ENCODE measurements at places on chromosomes 12 and 14.

DNA sequence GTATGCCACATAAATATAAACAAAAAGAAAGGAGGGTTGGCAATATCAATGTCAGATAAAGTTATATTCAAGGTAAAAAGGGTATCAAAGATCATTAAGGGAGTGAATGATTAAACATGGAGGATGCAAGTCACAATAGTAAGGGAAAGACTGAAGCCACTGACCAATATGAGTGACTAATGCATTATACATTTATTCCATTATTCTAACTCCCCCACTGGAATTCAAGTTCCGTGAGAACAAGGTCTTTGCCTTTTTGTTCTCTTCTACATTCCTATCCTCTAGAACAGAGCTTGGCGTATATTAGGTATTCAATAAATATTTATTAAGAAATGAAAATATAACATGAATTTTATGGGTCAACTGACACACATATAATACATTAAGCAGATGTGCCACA is 30.7 kb downstream of the MAP4K5 start:
- no peak for DNase-seq

- no peak for DNase-seq
Measured at GRCh38 chr12:65460063-65460462, 181.6 kb downstream of the MSRB3 start.

DNA sequence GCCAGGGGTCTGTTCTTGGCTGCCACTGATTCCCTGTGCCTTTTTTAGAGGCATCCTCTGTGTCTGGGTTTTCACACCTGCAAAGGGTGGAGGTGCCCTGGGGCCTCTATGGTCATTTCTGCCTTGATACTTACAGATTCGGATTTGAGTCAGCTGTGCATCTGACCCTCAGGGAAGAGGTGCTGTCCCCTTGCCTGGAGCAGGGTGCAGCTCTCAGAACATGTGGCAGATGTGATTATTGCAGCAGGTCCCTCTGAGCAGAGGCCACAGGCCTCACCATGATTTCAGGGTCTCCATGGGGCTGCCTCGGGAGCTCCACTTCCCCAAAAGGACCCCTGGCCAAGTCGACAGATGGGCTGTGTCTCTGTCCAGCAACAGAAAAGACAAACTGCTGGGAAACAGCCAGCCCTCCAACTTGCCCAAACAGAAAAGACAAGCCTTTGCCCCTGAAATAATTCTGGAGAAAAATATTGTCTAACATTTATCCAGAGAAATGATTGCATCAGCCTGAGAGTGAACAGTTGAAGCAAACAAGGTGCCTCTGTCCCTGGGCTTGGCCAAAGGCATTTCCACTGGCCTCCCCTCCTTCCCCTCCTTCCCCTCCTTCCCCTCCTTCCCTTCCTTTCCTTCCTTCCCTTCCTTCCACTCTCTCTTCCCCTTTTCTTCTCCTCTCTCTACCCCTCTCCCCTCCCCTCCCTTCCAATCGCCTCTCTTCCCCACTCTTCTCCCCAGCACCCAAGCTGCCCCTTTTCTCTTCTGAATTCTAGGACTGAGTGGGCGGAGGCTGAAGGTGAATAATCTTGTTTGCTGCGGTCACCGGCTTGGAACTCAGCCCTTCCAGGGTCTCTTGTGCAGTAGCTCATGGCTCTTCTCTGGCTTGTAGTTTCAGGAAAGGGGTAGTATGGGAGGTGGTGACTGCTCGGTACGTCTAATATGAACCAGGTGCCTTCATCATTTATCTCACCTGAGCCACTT is 676 bp downstream of the SERPINA3 start:
- no peak for DNase-seq

DNA sequence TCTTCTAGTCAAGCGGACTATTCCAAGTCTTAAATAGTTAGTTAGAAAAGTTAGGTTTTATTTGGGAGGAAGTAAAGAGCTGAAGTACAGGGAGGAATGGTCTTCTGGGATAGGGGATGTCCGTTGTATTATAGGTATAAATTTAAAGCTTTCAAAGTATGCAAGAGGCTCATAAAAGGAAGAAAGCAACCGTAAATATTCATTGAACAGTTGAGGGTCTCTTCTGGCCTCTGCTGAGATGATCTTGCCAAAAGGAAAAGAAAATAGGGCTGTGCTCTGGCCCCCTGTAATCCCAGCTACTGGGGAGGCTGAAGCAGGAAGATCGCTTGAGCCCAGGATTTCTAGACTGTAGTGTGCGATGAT is 377 bp upstream of the TIMELESS start:
- no peak for DNase-seq

DNA sequence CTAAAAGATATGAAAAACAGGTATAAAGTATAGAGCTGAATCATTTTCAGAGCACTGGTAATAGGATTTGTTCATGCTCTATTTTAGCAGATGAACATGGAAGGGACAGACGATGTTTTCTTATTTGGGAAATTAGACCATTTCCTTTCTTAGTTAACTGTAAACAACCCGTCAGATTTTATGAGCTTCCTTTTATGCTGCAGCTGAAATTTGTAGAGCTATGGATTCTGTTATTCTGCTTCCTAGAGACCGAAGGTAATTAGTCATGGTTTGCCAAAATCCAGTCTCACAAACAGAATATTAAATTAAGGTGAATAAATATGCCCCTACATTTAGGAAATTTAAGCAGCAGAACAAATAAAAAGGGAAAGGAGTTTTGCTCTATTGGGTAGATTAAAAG is 180.2 kb upstream of the SYT1 start:
- no peak for DNase-seq

GRCh38 chr12:27554421-27555186 is 30.6 kb downstream of the PPFIBP1 start:
- peak; percentile 45 for DNase-seq

- DNase-seq: no peak
Measured at GRCh38 chr12:62843716-62844115, 91.2 kb downstream of the PPM1H start.

- no peak for DNase-seq
Measured at GRCh38 chr12:106585105-106585520, 2.3 kb downstream of the RFX4 start.

GRCh38 chr12:22702690-22703089 is 77.7 kb downstream of the ETNK1 start:
- DNase-seq: no peak

GRCh38 chr12:131990066-131990979 is 40.6 kb downstream of the EP400 start:
- no peak for DNase-seq

DNA sequence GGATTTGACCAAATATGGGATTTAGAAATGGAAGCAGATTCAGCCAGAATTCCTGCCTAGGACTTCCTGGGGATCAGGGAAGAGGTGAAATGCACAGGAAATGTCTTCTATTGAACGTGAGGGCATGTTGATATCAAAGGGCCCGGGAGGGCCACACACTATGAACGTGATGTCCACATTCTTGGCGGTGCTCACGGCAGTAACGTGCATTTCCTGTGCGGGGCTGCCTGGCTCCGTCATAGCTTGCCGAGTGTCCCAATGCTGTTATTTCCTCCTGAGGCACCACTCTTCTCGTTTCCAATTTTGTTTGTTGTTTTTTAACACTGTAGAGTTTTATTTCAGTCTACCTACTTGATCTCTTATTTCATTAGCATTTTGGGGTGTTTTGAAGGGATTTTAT is 67.3 kb downstream of the ZNF664 start:
- no peak for DNase-seq

GRCh38 chr12:80967565-80967964 is 29.8 kb upstream of the LIN7A start:
- no peak for DNase-seq

GRCh38 chr14:52391881-52392615 is 77.9 kb downstream of the PTGER2 start:
- no peak for DNase-seq

- no peak for DNase-seq
Measured at GRCh38 chr14:23119363-23120327, 590 bp upstream of the CEBPE start.

DNA sequence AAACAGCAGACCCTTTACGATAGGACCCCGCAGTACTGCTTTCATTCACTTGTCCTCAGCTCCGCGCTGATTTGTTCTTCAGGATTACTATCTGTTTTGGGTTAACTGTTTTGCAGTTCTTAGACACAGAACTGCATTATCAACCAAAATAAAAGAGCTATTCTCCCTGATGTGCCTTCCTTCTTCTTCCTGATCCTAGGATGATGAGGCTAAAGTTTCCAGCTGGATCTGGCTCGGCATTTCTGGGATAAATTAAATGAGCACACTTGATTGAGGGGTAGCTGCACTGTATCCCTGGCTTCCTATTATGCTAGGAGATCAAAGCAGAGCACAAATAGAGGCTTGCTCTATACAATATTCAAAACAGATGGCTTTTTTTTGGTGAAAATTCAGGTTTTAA is 165.7 kb downstream of the FBXL14 start:
- no peak for DNase-seq

GRCh38 chr12:99567072-99567471 is 80.5 kb upstream of the GARIN6 start:
- DNase-seq: no peak

- no peak for DNase-seq
Measured at GRCh38 chr12:57892232-57892972, 45.9 kb upstream of the CTDSP2 start.

- no peak for DNase-seq
Measured at GRCh38 chr14:22456998-22457594, 131.9 kb downstream of the DAD1 start.

GRCh38 chr12:106767954-106768822 is 6.3 kb upstream of the RIC8B start:
- no peak for DNase-seq

- no peak for DNase-seq
Measured at GRCh38 chr14:39593377-39593776, 161.1 kb upstream of the FBXO33 start.

- DNase-seq: no peak
Measured at GRCh38 chr12:18888047-18888446, 150.1 kb downstream of the CAPZA3 start.

DNA sequence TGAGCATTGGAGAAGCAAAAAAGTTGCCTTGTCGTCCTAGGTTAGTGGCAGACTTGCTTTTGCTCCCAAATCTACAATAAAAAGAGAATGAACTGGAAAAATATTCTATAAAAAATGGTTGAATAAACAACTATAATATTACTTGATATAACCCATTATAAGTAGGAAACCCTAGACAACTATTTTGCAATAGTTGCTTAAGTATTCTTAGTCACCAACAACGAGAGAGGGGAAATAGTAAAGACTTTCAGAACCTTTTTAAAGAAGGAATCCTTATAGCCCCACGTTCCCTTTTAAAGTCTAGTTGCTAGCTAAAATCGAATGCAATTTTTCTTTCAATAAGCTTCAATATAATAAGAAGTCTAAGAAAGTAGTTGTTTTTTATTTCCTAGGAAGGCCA is 17.5 kb downstream of the AQP6 start:
- DNase-seq: no peak
